ENCODE measurements at places on chromosomes 4 and X.

DNA sequence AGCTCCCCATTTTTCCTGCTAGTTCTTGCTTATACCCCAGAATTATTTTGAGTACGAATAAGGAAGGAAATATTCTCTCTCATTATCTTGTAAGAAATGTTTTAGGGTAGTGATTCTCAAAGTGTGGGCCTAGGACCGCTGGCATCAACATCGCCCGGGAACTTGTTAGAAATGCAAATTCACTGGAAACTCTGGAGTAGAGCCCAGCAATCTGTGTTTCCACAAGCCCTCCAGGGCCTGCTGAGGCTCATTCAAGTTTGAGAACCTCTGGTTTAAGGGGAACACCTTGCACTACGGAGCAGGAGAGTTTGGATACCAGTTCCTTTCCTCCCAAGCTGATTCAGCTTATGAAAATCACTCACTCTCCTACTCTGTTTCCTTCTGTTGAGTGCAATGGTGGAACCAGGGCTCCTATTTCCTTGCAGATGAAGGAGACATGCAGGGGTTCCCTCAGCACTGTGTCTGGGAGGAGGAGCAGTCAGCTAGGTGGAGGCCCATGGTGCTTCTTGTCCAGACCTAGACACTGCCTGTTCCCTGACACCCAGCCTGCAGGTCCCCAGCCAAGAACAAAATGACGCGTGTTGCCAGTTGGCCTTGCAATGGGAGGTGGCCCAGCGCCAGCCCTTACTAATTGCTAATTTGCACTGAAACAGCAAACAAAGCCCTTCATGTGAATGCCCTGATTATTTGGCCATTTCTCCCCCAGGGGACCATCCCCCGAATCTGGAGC is 68.5 kb downstream of the CYTL1 start:
- DNase-seq: no peak

DNA sequence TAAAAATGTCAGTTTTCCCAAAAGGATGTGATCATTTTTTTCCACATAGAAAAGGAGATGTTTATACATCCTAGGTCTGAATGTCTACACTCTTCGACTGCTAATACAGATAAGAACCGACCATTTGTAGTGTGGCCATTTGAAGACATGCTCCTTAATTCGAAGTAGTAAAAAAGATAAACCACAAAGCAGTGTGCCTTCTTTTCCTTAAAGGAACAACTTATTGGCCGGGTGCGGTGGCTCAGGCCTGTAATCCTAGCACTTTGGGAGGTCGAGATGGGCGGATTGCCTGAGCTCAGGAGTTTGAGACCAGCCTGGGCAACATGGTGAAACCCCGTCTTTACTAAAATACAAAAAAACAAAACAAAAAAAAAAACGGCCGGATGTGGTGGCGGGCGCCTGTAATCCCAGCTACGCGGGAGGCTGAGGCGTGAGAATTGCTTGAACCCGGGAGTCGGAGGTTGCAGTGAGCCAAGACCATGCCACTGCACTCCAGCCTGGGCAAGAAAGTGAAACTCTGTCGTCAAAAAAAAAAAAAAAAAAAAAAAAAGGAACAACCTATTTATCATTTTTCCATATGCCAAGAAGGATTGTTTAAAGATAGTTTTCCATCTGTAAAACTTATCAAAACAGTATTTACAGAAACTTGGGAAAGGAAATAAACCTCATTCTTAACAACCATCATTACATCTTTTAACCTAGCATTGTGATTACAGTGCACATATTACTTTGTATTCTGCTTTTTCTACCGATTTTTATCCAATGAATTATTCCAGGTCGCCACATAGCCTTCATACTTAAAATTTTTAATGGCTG is 2.6 kb downstream of the INTS6L start:
- DNase-seq: no peak

- no peak for DNase-seq
These were observed 50.0 kb upstream of the CLCN4 start for GRCh38 chrX:10106806-10107205.

- no peak for DNase-seq
These were observed 180.0 kb downstream of the MGST2 start for GRCh38 chr4:139845453-139846093.

DNA sequence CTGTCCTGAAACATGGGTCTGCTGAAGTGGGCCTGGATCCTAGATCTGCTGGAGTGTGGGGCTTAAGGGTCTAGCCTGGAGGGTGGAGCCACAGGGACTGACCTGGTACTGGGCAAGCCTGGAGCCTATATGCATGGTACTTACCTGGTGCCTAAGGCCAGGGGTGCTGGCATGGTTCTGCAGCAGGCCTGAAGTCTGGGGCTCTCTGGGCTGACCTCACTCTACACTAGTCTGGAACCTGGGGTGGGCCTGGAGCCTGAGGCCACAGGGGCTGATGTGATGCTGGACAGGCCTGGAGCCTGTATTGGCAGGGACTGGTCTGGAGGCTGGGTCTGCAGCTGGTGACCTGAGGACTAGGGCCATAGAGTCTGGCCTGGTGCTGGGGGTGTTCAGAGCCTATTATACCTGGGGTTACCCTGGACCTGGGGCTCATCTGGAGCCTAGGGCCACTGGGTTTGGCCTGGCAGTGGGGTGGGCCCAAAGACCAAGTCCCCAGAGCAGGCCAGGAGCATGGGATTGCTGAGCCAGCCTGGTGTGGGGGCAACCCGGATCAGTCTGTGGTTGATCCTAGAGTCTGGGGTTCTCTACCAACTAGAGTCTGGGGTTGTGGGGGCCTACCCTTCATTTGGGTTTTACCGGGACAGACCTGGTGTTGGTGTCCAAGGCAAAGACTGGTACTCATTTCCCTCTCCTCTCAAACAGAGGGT is 179.6 kb downstream of the SLC4A4 start:
- DNase-seq: no peak

DNA sequence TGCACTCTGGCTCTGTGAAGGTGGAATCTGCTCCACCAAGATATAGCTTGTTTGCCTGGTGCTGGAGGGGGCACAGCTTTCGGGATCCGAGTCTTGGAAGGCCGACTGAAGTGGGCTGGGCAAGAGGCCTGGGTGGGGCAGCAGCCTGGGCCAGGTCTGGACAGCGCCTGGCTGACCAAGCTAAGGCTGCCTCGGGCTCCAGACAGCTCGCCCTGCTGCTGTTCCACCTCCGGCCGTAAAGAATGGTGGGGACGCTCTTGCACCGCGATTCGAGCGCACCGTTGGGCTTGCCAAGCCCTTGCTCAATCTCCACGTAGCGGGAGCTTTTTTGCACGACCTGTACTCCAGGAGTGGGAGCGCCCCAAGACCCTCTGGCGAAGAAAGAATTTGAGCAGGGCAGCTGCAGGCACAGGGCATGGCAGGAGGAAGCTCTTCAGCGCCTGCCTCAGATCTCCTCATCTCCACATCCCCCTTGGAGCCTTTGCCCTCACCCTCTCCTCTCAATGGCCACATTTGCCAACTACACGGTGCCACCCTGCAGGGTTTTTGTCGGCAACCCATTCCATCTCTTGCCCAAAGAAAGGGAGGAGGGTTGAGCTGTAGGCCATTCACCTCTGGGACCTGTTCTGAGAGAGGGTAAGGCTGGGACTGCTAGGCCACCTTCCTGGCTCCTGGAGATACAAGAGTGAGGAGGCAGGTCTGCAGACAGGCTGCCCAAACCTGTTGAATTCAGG is 18.9 kb downstream of the CNGA2 start:
- DNase-seq: peak; percentile 5

- peak; percentile 36 for DNase-seq
These were observed 9.7 kb upstream of the SH3KBP1 start for GRCh38 chrX:19897091-19897490.

GRCh38 chrX:147680251-147680650 is 231.5 kb upstream of the FMR1 start:
- DNase-seq: no peak

- no peak for DNase-seq
These were observed 4.1 kb downstream of the MSANTD1 start for GRCh38 chr4:3252831-3253641.

GRCh38 chrX:19882066-19882775 is 5.2 kb downstream of the SH3KBP1 start:
- no peak for DNase-seq

GRCh38 chrX:18890724-18891547 is 93.0 kb downstream of the PHKA2 start:
- no peak for DNase-seq

GRCh38 chr4:137347371-137347770 is 184.9 kb downstream of the PCDH18 start:
- DNase-seq: no peak

- DNase-seq: peak; percentile 11
These were observed at the start of gene CHRDL1 for GRCh38 chrX:110795645-110796406. Gene CHRDL1, minus strand, starts transcription at chrX:110795817. Its CDS starts 3,636 bp downstream, at chrX:110792181.

GRCh38 chrX:124226129-124226528 is 106.3 kb upstream of the TEX13D start:
- DNase-seq: peak; percentile 35

DNA sequence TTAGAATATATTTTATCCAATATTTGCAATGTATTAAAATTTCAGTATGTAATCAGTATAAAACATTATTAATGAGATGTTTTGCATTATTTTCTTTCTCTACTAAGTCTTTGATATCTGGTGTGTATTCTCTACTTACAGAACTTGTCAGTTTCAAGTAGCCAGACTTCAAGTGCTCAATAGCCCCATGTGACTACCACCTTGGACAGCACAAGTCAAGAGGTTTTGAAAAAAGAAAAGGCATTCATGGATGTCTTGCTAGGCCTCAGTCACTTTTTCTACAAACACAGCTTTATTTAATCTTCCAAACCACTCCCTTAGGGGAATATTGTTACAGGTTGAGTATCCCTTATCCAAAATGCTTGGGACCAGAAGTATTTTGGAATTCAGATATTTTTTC is 189.4 kb downstream of the QDPR start:
- no peak for DNase-seq

DNA sequence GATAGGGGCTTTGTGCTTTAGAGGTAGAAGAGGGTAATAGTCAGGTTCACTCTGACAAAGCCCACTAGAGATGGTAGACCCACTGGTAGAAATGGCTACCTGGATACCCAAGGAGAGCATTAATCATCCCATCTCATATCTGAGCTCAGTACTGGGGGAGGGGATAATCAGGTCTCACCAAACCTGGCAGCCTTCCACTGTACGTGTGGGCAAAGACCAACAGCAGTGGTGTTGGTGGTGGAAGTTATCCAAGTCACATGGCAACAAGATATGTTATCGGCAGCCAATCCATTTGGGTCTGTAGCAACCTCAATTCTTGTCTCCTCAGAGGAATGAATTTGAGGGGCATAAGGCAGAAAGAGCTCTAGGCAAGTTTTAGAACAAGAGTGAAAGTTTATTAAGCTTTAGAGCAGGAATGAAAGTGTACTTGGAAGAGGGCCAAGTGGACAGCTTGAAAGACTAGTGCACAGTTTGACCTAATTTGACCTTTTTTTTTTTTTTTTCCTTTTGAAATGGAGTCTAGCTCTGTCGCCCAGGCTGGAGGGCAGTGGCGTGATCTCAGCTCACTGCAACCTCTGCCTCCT is 67.0 kb upstream of the CXCL13 start:
- no peak for DNase-seq

- no peak for DNase-seq
These were observed 370.1 kb downstream of the PPP3CA start for GRCh38 chr4:100977274-100977673.

GRCh38 chr4:14125375-14126129 is 498.0 kb upstream of the BOD1L1 start:
- DNase-seq: peak; percentile 96

DNA sequence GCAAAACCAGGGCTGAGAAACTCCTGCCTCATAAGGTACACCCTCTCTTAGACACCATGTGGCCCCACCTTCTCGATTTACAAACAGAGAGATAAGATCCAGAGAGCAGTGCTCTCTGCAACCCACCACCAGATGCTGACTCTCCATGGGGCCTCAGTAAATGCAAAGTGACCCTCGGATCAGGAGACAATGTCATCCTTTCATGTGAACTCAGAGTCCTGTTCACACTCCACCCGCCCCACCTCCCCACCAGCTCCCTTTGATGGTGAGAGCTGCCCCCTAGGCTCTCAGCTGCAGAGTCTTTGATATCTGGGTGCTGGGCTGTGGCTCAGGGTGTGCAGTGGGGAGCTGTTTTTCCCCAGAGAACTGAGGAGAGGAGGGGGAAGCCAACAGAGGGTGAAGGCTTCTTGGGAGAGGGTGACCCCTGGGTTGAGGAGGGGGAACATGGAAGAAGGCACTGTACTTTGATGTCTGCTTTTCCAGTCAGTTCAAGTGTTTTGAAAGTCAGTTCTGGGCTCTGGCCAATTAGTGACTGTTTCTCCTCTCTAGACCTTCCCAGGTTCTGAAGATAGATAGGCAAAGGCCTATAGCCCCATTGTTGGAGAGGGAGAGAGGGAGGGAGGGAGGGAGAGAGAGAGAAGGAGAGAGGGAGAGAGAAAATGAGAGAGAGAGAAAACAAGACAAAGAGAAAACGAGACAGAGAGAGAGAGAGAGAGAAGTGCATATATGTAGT is 88.2 kb downstream of the SCD5 start:
- DNase-seq: no peak

GRCh38 chr4:98586962-98587354 is 71.5 kb downstream of the TSPAN5 start:
- DNase-seq: no peak

DNA sequence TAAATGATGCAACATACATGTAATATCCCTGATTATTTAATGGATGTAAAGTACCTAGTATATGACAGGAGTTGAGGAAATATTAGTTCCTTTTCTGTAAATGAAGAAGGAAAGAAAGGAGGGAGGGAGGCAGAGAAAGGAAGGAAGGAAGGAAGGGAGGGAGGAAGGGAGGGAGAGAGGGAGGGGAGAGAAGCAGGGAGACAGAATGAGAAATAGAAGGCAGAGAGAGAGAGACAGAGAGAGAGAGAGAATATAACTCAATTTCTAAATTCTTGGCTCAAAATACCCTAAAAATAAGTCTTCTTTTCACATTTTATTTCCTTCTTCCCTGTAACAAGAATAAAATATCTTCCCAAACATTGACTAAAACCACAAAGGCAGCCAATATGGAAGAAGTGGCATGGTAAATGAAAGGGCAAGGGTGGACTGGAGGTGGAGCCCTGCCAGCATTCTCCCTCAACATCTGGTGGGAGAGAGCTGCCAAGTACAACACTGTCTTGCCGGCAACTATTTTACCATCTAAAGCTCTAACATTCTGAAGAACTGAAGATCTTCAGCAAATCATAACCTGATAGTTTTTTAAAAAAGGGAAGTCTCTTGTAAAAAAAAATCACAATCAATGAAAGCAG is 245.1 kb downstream of the PPP3CA start:
- DNase-seq: peak; percentile 62

- no peak for DNase-seq
These were observed 19.9 kb upstream of the ENPP6 start for GRCh38 chr4:184237612-184238011.

- DNase-seq: no peak
These were observed 1.4 kb downstream of the CLDN22 start for GRCh38 chr4:183318656-183319055.

GRCh38 chr4:153115322-153116290 is 88.6 kb upstream of the TRIM2 start:
- peak; percentile 34 for DNase-seq

Data from Kasumi-1 (cell line).